ENCODE measurements at places on chromosomes 2 and 18.

DNA sequence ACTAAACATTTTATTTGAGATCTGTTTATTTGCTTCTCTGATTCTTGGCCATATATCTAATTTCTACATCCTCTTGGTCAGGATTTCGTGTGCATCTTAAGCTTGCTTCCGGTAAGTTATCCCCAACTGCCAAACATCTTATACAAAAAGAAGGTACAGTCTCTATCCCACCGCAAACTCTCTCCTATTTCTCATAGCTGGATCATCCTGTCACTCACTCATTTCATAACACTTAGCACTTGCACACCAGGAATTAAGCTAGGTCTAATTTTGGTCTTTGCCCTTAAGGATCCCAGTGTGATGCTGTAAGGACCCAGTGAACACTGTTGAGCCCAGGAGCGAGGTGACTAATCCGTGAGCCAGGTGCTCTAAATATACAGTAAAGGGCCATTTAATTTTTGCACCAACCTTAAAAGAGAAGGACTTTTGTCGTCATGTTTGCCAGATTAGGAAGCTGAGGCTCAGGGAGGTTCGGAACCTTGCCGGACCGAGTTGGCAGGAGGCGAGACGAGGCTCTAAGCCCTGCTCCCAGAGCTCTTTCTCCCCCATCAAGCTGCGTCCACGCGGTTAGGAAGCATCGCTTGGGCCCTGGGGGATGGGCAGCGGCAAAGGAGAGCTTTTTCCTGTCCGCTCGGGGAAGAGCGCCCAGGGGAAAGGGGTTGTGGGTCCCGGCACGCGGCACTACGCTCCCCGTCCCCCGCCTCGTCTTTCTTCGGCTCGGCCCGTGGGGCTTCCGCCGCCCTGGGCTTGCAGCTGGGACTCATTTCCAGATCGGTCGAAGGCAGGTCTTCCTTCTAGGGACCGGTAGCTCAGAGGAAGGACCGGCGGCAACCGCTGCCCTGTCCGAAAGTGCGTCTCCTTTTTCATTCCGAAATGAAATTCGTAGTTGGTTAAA lies 4.1 kb upstream of the ITPRIPL1 start:
- DNase-seq = no peak

DNA sequence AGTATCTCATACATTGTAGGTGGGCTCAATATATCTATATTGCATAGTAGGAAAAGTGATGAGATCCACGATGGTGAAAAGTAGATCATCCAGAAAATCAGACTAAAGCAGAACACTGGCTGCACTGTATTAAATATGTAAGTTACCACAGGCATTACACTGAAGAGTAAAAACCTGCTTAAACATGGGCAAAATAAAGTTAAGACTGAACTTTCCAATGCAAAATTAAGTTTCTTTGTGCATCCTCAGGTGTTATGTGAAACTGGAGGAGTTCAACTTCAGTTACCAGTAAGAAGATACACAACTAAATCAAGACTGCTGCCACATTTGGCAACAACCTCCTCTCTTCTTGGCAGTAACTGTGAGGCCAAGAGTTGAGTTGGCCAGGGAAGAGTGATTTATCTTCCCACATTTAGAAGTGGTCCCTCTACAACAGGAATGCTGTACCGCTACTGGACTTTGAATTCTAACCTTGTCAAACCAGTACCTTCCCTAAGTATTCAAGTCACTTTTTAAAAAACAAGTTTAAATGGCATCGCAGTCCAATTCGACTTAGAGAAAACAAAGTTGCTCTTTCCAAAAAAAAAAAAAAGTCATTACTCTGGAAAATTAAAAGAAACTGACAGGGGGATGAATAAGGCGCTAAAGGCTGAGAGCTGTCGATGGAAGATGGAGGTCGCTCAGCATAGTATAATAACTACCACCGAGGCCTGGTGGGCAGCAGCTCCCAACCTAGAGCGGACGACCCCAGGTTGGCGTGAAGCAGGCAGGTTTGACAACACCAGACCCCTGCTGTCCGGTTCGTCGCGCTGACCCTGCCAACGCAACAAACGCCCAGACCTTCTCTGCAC lies 1.1 kb downstream of the MAP4K3 start:
- DNase-seq = no peak

- DNase-seq = no peak
Observed at GRCh38 chr18:44556296-44556695, 124.4 kb upstream of the SETBP1 start.

DNA sequence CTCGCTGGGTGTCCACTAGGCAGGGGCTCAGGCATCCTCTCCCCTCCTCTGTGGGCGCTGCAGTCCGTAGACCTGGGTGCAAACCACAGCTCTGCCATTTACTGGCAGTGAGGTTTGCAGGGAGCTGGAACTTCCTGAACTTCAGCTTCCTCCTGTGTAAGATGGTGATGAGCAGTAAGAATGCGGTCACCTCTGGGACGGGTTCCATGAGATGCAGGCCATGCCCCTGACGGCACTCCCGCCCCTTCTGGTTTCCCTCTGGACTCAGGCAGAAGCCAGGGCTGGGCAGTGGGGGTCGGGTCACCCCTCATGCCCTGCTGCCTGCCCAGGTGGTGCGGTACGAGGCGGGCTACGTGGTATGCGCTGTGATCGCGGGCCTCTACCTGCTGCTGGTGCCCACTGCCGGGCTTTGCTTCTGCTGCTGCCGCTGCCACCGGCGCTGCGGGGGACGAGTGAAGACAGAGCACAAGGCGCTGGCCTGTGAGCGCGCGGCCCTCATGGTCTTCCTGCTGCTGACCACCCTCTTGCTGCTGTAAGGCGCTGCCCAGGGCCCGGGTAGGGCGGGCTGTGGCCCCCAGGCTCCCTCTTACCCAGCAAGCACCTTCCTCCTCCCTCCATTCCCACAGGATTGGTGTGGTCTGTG lies 1.5 kb downstream of the PROM2 start:
- no peak for DNase-seq

- DNase-seq = no peak
Observed at GRCh38 chr2:86661333-86661732, 37.7 kb upstream of the RNF103 start.

DNA sequence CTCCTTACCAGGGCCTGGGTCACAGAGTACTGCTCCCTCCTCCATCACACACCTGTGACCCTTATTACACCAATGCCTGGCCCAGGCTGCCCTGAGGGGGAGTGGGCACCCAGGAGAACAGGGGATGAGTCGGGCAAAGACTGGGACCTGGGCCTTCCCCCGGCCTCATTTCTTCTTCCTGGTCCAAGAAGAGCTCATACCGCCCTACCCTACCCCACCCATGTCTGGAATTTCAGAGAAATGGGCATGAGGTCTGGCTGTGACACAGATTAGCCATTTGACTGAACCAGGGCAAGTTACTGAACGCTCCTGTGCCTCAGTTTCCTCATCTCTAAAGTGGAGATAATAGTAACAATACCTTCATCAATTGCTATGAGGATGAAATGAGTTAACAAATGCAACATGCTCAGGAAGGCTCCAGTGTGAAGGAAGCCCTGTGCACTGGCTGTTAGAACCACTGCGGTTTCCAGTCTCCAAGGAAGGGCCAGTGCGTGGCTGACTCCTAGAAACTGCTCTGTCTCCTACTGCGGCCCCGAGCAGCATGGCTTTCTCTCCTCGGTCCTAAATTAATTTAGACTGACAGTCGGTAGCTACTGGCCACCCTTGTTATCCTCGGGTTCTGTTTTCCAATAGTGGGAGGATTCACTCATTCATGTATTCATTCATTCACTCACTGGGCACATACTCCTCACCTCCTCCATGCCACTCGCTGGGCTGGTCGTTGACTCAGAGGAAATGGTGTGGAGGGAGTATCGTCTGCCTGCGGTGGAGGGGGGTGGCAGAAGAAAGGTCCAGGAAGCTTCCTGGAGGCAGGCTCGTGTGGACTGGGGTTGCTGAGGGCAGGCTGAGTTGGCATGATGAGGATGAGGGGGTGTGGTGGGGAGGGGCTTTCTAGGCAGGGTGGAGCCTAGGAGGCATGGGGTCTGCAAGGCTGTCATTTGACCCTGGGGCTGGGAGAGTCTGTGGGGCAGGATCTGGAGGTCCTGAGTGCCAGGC lies 175.6 kb downstream of the GLI2 start:
- no peak for DNase-seq

GRCh38 chr2:239392688-239393387 lies 8.0 kb downstream of the HDAC4 start:
- DNase-seq = no peak

DNA sequence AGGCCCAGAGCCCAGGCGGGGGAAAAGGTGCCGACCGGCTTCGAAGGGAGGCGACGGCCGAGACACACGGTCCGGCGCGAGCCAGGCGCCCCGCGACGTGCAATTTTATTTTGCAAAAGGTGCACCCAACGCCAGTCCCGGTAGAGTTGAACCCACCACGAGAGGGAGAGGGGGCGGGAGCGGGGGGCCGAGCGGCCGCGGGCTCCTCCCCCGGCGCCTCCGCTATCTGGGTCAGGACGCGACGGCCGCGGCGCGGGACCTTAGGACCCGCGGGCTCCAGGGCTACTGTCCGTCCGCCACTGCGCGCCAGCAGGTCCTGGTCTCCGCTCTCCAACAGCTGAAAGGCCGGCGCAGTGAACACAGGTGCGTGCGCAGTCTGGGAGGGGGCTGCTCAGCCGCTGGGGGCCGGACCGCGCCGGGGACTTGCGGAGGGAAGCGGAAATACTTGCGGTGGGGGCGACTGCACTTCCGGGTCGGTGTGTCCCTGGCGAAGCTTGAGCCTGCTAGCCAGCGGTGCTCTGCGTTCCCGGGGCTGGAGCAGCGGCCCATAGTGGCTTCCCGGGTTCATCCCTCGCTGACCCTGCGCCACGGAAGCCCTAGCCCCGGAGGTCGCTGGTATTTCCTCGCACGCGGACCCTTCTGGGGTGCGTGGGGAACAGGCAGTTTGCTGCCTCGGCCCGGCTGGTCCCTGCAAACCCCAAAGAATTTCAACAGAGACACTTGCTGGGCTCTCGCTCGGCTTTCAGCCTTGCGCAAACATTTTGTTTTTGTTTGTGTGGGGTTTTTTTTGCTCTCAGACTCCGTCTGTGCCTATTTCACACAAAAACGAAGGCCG lies at the start of gene RMDN2:
Gene RMDN2 (plus strand): TSS at position 225 of the 835 bp plus-strand sequence. CDS start 3,991 bp downstream, outside the sequence.
- DNase-seq = peak; percentile 62

DNA sequence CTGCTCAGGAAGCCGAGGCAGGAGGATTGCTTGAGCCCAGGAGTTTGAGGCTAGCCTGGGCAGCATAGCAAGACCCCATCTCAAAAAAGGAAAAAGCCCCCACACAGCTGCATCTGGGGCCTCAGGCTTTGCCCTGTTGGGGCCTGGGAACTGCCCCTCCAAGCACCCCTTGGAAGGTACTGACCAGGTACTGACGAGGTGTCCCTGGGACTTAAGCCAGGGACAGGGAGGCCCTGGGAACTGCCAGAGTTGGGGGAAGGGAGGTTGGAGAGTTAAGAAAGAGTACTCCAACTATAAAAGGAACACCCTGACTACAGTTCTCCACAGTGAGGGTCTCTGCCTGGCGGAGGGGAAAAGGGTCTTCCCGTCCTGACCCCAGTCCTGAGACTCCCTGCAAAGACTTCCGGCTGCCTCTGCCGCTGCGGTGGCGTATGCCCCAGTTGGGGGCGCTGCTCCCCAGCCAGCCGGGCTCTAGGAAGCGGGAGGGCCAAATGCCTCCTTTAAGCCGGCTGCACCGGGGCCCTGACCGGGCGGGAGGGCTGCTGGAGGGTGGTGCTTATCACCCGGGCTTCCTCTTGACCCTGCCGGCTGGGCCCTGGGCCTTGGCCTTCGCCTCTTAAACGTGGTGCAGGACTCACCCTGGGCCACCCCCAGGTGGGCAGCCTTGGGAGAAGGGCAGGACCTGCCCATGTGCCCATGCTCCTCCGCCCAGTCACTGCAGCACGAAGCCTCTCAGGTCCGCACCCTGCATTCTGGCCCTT lies 12.8 kb downstream of the SLC30A3 start:
- no peak for DNase-seq

DNA sequence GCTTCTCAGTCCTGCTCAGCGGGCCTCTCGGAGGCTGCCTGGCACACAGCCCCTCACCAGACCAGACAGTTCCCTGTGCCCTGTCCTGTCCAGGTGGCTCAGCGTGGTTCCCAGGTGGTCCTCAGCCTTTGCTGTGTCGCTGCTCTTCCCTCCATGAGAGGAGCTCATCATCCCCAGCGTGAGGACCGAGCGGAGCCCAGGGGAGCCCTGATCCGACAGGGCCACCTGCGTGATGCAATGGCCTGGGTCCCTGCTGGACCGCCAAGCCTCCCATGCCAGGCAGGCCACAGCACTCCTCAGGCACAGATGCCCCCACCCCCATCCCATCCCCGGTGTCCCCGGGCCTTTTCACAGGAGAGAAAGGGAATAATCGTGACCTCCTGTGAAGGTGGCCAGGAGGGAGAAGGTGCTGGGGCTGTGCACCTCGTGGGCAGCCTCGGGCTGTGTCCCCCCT lies 4.3 kb downstream of the GPC1 start:
- DNase-seq = no peak

GRCh38 chr2:217789003-217789735 lies 213.6 kb downstream of the TNS1 start:
- peak; percentile 62 for DNase-seq

- DNase-seq = no peak
Observed at GRCh38 chr18:70373042-70373519, 84.2 kb downstream of the SOCS6 start.

DNA sequence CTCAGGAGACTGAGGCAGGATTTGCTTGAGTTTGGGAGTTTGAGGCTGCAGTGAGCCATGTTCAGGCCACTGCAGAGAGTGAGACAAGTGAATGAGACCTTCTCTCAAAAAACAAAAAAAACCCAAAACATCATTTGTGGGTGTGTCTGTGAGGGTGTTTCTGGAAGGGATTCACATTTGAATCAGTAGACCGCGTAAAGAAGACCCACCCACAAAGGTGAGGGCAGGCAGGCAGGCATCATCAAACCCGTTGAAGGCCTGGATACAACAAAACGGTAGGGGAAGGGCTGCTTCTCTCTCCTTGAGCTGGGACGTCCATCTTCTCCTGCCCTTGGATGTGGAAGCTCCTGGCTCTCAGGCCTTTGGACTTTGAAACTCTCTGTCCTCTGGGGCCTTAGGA lies 25.4 kb downstream of the CDKL4 start:
- DNase-seq = no peak

DNA sequence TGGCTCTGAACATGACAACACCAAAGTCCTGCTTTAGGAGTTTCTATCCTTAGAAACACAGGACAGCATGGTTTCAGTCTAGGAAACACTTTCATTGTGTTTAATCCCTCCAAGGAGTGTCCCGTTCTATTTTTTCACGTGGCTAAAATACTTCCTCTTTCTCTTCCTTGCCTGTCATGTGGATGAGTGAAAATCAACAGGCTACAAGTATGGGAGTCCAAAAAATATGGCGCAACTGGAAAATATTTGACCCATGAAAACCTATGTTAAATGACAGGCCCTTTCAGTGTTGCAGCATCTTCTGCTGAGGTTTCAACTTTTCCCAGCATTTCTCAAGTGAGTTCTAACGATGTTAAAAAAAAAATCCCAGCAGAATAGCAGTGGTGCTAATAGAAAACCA lies 146.3 kb downstream of the LAMA3 start:
- DNase-seq = no peak

- DNase-seq = no peak
Observed at GRCh38 chr2:54284826-54285225, 28.8 kb upstream of the TSPYL6 start.

GRCh38 chr2:12787891-12788801 lies 71.4 kb downstream of the TRIB2 start:
- no peak for DNase-seq

GRCh38 chr18:62784338-62784965 lies 69.1 kb downstream of the PHLPP1 start:
- DNase-seq = no peak

- DNase-seq = no peak
Observed at GRCh38 chr2:9980520-9980919, 29.0 kb downstream of the GRHL1 start.

Measured in stimulated activated CD8-positive, alpha-beta memory T cell treated with anti-CD3 and anti-CD28 coated beads, Interleukin-7, amount 100 ng/mL, for 1 hour (primary cell).